ENCODE measurements at places on chromosomes 11 and 22.
A peak's percentile ranks its signal among the peaks of the same experiment; 100 is the strongest.

GRCh38 chr11:47415949-47416472 is 7.6 kb downstream of the SLC39A13 start:
- peak; percentile 83 for DNase-seq

DNA sequence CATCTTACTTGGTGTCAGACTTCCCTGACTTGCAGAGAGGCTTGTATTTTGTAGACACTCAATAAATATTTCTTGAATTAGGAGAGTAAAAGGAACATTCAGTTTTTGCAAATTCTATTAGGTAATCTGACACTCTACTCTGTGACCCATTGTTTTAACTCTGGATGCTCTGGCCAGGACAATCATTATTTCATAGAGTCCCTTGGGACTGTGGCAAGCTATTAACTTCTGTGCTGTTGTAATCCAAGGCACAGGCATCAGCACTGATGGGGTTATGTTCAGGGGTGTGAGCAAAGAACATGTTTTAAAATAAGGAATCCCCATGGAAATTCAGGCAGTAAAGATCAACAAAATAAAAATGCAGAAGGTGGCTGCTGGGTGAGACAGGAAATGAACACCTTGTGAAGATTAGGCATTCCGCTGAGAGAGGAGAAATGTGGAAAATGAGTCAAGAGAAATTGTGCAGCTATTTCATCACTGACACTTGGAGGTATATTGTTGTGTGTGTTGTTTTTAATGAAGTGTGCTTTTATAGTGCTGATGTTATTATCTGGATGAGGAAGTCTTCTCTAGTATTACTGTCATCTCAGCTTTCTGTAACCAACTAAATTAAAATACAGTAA is 175.2 kb downstream of the WNT11 start:
- DNase-seq = no peak

- no peak for DNase-seq
Observed at GRCh38 chr22:25143156-25144076, 56.2 kb upstream of the CRYBB3 start.

- DNase-seq = no peak
Observed at GRCh38 chr11:79400717-79401330, 40.0 kb downstream of the TENM4 start.

- DNase-seq = no peak
Observed at GRCh38 chr22:27857443-27857842, 55.9 kb upstream of the MN1 start.

DNA sequence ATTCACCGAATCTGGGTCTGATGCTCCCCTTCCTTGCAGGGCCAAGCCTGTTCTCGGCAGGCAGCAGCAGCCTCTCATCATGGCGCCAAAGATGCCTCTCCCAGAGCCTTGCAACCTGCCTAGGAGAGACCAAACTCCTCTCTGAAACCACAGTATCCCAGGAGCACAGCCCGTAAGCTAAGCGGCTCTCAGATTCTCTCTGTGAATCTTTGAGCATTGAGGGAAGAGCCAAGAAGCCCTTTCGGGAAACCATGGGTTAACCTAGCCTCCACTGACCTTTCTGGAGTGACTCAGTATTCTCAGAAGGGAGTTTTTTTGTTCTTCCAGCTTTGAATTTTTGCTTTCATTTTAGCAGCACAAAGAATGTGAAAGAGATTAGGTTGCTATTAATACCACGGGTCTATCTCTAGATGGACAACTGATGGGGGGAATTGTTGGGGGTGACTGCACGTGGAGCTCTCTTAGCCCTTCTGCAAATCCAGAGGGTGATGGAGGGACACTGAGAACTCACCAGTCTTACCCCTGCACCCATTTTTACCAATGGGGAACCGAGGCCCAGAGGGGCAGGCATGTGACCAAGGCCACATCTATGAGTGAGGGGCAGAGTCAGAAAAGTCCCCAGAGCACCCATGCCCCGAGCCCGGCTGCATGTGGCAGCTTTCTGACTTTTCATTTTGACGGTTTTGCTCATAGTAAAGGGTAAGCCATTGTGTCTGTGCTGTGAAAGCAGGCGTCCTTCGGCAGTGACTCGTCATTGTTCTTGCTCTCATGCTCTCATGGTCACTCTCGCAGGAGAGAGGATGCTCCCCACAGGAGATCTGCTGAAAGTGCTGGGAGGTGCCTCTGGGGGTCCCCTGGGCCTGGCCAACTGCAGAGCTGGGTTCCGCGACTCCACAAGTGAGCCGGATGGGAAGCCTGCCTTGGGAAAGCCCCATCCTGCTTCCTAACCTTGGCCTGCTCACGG is 36.0 kb downstream of the IRAG1 start:
- DNase-seq = no peak

DNA sequence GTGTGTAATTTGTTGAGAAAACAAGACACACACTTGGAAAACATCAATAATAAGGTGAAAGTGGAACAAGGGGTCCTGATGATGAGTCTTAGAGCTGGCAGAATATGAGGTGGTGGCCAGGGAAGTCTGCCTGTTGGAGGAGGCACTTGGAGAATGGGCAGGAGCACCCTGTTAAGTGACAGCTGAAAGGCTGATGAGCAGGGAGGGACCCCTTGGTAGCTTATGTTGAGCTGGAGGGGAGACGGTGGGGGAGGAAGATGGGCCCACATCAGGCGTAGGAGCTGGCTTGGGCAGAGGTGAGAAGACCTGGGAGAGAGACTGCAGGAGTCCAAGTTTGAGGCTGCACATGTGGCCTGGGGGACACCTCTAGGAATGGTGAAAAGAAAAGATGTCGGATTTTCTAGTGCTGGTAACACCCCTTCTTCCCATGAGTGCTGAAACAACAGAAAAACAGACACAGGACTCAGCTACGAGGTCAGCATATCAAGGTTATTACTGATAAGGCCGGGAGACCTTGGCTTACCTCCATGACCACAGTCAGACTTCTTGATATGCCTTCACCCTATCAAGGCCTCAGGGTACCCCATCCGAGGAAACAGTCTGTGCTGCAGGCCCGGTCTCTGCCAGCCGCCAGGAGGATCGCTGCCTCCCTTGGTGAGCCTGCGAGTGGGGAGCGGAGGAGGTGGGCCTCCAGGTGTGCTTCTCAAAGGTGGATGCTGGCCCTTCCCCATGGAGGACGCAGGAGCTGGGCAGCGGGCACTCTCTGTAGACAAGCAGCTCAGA is 14.3 kb upstream of the C11orf96 start:
- no peak for DNase-seq

GRCh38 chr22:46050916-46051614 is 74.1 kb upstream of the WNT7B start:
- DNase-seq = peak; percentile 16

DNA sequence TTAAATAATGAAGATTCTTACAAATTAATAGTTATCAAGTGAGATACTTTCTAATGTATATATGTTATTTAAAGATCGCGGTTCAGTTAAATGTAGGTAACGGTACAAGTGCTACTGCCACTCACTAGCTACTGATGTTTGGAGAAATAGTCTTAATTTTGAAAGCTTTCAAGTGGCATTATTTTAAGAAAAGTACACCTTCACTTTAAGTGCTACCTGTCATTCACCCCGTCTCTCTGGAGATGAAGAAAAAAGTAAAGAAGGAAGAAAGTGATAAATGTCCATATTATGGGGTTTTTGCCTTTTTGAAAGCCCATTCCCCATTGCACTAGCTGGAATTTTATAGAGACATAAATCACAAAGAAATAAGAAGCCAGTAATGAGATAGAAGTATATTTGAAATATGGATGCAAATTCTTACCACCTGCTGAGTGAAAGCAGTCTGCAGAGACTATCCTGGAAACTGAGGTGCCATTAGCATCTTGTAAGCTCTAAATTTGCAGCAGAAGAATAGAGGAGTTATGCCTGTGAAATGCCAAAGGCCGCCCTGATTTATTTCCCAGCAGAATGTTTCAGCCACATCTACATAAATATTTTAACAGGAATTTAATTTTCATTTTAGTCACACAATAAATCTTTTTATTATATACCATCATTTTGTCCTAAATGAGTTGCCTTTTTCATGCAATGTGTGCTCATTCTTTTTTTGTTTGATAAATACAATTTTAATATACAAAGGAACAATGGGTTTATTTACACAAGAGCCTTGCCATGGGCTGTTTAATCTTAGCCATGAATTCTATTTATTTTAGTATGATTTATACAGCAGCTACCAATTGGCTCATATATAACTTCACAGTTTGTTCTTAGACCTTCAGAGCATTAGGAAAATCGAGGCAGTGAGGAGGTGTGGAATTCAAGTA is 489.9 kb upstream of the RAG2 start:
- no peak for DNase-seq

DNA sequence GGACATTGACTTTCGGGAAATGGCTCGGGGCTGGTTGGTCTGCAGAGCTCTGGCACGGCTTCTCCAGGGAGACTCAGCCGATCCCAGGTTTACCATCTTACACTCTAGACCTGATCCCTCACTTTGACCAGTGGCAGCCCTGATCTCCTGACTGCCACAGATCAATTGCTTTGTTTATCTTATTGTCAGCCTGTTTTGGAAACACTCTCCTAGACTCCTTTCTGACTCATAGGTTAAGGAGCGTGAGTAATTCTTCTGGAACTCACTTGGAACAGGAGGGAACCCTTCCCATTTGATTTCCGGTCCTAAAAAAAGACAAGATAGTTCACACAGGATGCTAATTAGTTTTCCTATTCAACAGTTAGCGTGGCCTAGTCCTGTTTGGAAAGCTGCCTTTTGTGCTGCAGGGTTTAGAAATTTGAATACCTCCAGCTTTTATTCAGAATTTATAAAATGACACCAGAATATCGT is 16.0 kb upstream of the BMAL1 start:
- no peak for DNase-seq

- no peak for DNase-seq
Observed at GRCh38 chr22:35410663-35411034, 10.7 kb downstream of the MCM5 start.

GRCh38 chr11:132357811-132358572 is 987.6 kb downstream of the NTM start:
- no peak for DNase-seq

GRCh38 chr11:71542879-71543777 is 5.1 kb upstream of the KRTAP5-9 start:
- DNase-seq = no peak

- peak; percentile 20 for DNase-seq
Observed at GRCh38 chr11:17572359-17572690, 25.3 kb downstream of the OTOG start.

GRCh38 chr11:132408877-132409276 is 1038.5 kb downstream of the NTM start:
- DNase-seq = no peak

GRCh38 chr11:119566319-119566718 is 143.3 kb upstream of the THY1 start:
- no peak for DNase-seq

DNA sequence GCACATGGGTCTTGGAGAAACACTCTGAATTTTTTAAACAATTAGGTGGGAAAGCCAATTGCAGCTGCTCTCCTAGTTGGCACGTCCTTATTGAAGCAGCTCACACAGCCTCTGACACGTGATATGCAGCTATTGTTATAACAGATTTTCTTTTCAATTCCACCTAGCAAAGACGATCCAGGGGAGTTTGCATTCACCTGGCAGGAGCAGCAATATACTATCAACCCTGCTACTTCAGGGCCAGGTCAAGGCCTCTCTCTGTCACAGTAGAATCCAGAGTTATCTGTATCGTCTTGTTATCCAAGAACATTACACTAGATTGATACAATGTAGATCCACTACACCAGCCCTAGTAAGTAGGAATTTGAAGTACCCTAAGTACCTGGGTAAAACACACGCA is 8.3 kb downstream of the KRTAP5-11 start:
- DNase-seq = no peak

DNA sequence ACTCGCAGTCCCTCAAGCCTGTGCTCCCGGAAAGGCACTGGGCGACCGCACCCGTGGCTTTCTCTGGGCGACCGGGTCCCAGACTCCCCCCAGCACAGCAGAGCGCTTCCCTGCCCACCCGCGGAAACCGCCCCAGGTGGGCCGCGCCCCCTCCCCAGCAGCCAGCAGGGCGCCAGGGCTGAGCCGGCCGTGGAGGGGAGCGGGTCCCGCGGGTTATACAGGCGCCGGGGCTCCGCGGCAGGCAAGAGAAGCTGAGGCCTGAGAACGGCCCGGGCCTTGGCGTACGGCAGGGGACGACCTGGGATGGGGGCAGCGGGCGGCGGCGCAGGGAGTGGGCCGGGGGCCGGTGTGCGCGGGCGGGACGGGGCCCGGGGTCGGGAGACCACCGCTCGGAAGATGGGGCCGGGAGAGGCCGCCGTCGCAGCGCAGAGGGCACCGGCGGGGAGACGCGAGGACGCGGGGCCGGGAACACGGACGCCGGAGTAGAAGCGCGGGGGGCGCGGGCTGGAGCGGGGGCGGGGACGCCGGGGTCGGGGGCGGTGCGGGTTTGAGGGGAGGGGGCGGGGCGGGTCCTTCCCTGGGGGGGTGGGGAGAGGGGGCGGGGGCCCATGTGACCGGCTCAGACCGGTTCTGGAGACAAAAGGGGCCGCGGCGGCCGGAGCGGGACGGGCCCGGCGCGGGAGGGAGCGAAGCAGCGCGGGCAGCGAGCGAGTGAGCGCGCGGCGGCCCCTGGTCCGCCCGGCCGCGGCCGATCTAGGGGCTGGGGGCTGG is at the start of gene MDK:
Gene MDK (plus strand): TSS at position 622 of the 771 bp plus-strand sequence. CDS start 389 bp downstream, outside the sequence.
- no peak for DNase-seq

GRCh38 chr11:61712314-61712713 is 32.1 kb downstream of the DAGLA start:
- no peak for DNase-seq

GRCh38 chr11:107741044-107741823 is 29.4 kb upstream of the SLN start:
- no peak for DNase-seq

GRCh38 chr11:117378976-117379865 is 51.6 kb downstream of the CEP164 start:
- DNase-seq = no peak

DNA sequence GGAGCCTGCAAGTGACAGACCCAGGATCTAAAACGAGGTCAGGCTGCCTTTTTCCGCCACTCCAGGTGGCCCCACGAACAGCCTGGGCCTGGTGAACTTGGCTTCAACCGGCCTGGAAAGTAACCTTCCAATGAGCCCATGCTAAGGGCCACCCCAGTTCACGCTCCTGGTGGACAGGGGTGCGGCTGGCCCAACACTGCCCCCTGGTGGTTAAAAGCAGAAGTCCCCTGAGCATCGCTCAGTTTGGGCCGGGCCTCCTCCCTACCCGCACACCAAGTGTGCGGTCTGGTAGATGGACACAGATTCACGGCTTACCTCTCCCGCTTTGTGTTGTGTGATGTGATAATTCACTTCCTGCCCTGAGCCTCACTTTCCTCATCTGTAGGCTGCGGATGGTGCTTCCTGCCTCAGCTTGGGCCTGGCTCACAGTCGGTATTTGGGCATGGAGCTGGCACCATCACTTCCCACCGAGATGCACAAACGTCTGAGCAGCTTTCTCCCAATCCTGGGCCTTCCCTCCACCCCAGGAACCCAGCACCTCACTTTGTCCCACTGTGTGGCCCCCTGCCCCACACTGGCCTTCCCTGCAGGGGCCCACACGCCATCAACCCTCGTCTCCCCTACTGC is 13.7 kb upstream of the SEC14L3 start:
- peak; percentile 37 for DNase-seq

DNA sequence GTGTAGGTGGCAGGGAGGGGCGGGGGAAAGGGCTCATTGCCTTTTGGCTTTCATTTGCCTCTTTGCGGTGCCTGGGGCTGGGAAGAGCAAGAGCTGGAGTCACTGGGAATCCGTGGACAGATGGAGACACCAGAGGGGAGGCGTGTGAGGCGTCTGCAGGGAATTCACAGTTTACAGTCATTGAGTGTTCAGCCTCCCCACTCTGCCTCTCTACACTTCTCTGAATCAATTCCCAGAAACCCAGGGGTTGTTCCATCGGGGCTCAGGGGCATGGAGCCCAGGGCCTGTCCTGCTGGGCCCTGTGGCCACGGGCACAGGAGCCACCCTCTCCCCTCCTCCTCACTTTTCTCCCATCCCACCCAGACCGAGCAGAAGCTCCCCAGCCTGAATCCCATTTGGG is 160.5 kb upstream of the NAV2 start:
- DNase-seq = no peak

All from breast epithelium (tissue), 4 donors.